Muscle of back (tissue), 13 donors: ENCODE measurements at places on chromosomes 5 and 9.

- no peak for DNase-seq
Measured at GRCh38 chr9:79768194-79768593, 196.4 kb downstream of the TLE4 start.

- DNase-seq, result peak; percentile 31
Measured at GRCh38 chr9:68895741-68896478, 118.0 kb downstream of the PRKACG start.

DNA sequence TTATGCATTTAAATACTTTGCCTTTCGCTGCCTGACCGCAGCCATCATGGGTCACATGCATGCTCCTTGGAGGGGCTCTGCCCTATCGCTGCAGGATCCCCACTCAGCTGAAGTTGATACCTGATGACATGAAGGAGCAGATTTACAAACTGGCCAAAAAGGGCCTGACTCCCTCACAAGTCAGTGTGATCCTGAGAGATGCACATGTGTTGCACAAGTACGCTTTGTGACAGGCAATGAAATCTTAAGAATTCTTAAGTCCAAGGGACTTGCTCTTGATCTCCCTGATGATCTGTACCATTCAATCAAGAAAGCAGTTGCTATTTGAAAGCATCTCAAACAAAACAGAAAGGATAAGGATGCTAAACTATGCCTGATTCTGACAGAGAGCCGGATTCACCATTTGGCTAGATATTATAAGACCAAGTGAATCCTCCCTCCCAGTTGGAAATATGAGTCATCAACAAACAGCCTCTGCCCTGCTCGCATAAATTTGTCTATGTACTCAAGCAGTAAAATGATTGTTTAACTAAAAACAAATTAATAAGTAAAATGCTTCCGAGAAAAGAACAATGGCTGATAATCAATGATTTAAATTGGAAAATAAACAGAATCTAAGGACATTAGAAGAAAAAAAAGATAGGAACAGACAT is 41.6 kb upstream of the PPP2CA start:
- no peak for DNase-seq

GRCh38 chr5:154995679-154996078 is 17.9 kb upstream of the KIF4B start:
- DNase-seq, result no peak

DNA sequence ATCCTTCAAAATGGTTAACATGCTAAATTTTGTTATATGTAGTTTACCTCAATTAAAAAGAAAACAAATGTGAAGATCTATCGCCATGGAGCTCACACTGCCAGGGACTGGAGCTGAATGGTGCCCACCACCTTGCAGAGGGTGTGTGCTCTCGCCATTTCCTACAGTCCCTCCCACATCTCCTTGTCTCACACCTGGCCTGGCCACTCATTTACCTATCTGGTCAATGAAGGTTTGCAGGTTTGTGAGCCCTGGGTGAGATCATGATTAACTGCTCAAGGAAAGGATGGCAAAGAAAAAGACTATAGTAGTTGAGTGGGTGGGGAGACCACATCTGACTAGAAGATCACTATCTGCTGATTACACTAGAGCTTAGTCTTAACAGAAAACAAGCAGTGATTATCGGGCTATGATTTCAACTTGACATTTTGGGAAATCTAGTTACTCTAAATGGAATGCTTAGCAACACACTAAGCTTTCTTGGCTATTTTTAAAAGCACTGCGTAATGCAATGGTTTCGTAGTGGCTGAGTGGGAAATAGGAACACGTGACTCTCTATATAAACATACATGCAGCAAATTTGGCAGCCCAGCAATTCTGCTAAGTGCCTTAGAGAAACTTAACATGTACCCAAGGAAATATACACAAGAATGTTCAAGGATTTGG is 27.3 kb downstream of the PUM3 start:
- DNase-seq, result peak; percentile 17

- no peak for DNase-seq
Measured at GRCh38 chr5:8478326-8478725, 609.4 kb downstream of the MTRR start.

DNA sequence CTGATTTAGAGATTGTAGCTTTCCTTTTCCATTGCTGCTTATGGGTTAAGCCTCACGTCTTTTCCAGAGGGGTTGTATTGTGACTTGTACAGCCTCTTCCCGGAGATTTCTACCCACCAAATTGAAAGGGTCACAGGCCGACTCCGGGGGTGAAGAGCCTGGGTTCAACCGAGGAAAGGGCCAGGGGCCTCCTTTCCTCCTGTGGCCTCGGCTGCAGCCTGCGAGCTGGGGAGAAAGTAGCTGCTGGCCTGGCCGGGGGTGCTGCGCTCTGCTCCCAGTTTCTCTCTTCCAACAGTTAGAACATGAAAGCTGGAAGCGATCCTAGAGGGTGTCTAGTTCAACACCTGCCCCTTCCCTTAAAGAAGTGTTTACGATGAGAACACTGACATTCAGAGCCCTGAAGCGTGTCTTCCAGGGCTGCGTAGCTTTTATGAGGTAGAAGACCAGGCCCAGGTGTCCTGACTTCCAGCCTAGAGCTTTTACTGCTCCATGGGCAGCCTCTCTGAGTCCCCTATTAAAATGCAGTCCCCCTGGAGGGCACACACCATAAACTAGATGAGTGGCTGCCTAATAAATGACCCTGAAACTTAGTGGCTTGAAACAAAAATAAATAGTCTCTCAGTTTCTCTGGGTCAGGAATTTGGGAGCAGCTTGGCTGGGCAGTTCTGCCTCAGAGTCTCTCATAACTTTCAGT is 56.9 kb downstream of the ACER2 start:
- no peak for DNase-seq

- DNase-seq, result no peak
Measured at GRCh38 chr9:98365781-98366180, 110.3 kb upstream of the TBC1D2 start.

- DNase-seq, result no peak
Measured at GRCh38 chr5:176888016-176888864, 10.9 kb downstream of the HK3 start.

- DNase-seq, result peak; percentile 83
Measured at GRCh38 chr5:156367597-156367996, 40.6 kb downstream of the SGCD start.

DNA sequence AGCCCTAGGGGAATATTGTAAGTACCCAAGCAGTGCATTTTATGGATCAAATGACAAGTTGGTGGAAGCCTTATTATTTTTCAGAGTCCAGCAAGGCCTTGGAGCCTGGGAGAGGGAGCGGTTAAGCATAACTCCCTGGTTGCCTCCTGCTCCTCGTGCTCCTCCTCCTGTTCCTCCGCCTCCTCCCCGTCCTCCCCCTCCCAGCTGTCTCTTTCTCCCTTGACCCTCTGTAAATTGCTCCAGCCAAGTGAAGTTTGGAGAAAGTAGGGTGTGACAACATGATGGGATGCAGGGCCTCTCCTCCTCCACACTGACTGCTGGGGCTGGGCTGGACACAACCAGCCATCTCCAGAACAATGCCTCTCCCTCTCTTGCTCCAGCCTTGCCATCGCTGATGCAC is 586.9 kb downstream of the CCDC171 start:
- no peak for DNase-seq

GRCh38 chr9:133939171-133939785 is 52.8 kb downstream of the VAV2 start:
- no peak for DNase-seq

- DNase-seq, result no peak
Measured at GRCh38 chr9:16431666-16432392, 438.6 kb downstream of the BNC2 start.

- no peak for DNase-seq
Measured at GRCh38 chr5:66249920-66250319, 105.8 kb downstream of the SREK1 start.

DNA sequence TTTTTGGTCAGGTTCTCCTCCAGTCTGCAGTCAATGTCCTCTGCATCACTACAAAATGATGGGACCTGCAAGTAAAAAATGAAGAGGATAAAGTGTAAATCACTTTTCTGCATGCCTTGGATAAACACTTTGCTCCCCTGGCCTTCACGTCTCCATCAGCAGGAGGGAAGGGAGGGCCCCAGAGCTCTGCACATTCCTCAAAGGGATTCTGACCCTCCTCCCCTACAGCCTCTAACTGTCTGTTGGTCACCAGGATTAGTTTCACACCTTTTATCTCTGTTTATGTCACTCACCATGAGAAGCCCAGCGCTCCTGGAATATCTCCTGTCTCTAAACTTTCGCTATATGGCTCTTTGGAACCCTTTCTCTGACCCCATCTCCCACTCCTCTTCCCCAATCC is 103.3 kb downstream of the SVEP1 start:
- no peak for DNase-seq

DNA sequence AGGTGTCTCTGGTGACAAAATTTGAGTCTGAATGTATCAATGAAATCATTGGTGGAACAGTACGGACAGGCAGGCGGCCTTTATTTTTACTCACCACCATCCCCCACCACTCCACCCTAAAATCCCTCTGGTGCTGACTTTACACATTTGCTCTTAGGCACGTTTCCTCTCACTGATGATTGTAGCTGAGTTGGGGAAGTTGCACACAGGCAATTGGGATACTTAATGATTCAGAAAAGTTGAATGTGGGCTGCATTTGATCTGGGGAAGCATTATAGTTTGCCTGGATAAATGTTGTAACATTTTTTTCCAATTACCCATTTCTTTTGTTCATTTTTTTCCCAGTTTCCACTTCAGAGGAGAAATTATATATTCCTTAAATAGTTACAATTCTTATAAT is 658.4 kb downstream of the TLR4 start:
- DNase-seq, result no peak

- no peak for DNase-seq
Measured at GRCh38 chr9:98324801-98325200, 69.4 kb upstream of the TBC1D2 start.

DNA sequence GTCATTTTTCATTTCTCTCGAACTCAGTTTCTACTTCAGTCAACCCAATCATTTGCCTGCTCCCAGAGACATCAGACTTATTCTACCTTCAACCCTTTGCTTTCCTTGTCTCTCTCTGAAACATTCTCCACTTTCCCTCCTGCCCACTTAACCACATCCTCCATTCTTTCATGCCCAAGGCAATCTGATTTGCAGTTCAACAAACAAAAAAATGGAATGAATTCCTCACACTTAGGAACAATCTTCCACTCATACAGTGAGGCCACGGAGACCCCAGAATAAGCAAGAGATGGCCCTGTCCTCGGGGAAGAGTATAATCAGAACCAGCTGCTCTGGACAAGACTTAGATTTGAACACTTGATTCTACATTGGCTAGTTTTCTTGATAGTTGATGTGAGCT is 180.5 kb downstream of the RFK start:
- DNase-seq, result no peak

- DNase-seq, result no peak
Measured at GRCh38 chr5:122523776-122524175, 211.7 kb downstream of the SNCAIP start.
